ENCODE measurements at places on chromosomes 3 and 15.

- no peak for DNase-seq
Measured at GRCh38 chr3:174430986-174431385, 428.1 kb upstream of the NAALADL2 start.

DNA sequence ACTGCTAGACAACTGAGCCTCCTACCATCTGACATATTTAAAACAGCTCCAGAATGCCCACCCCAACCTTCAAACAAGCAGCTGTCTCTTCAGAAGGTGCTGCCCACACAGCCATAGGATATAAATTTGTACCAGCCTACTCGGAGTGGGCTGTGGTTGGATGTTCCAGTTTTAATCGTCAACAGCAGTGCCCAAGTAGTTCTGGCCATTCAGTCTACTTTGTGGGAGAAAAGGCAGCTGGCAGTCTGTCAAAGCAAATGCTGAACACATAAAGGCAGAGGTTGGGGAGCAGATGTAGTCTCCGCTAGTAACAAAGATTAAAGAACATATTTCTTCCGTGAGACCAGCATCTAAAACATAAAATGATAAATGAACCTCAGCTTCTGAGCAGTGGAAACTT is 15.9 kb upstream of the ERC2 start:
- DNase-seq: no peak

- no peak for DNase-seq
Measured at GRCh38 chr15:94203306-94203705, 28.1 kb upstream of the MCTP2 start.

DNA sequence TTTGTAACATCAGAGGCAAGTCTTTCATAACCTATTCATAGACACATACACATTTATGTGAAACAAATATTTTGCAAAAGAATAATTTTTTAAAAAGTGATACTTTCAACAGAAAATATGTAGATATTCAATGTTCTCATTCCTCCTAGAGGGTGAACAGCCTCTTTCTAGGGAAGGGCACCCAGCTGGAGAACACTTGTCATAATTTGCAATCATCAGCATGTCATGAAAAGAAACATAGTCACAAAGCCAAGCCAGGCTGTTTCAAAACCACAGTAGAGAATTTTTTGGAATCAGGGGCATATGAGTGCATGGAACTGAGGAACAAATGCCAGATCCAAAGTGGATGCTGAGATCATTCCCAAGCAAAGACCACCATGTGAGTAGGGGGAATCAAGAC is 406.9 kb upstream of the ADAMTS9 start:
- no peak for DNase-seq

DNA sequence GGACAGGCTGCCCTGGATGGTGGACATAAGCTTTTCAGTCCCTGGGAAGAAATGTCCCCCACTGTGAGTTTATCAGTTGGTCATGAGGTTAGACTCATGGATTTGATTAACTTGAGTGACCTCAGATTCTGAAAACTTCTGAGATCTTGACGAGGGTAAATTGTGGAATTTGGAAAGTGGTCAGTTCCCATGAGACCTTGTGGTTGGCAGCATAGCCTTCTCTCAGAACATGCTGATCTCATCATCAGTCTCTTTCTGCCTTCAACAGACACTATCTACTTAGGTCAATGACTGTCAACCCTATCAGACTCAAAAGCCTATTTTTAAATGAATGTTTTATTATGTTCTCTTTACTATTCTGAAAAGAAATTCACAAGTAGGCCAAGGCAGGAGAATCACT is 45.6 kb upstream of the NDUFB4 start:
- DNase-seq: no peak

DNA sequence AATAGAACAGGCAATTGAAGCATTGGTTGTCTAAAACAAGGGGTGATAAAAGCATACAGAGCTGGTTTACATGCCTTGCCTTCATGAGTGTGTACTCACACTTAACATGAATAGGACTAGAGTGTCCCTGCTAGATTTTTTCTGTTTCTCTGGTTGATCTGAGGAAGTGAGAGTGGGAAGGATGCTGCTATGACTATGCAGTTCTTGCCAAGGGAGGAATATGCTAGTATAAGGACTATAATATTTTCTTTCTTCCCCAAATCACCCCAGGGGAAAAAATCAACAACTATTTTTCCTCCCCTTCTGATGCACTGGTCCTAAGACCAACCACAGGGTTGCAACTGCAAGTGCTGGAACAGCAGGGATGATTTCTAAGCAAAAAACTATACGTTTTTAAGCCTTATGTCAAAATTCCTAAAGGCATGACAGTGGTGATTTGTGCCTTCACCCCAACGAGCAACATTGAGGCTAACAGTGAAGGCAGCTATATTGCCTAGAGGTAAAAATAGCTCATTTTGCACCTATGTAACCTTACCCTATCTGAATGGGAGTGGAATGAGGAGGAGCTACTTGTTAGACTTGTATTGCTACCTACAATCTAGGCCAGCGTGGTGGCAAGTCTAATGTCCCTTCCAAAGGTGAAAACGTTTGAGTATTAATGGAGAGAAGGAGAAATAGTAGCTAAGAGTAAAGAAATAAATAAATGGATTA is 33.5 kb upstream of the USP8 start:
- no peak for DNase-seq

DNA sequence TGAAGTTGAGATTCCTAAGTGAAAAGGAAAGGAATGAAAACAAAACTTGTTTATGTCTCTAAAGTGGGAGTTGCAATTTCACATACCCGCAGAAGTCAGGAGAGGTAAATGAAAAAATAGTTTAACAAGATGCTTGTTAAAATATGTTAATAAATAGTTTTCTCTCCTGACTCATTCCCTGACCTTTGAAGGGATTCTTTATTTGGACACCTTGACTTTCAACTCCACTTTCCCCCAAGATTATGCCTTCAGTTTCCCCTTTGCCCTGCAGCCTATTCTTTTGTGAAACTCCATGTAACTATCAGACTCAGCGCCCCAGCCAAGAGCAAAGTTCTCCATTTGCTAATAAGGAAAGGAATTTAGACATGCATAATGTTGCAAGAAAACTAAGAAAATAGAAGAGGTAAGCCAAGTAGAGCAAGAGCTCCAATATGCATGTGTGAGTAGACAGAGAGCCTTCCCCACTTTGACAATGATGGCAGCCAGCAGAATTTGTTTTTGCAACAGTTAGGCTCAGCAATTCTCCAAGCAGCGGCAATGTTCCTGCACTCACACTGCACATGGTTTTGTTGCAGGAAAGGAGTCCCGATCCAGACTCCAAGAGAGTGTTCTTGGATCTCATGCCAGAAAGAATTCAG is 61.2 kb downstream of the CD200 start:
- no peak for DNase-seq

DNA sequence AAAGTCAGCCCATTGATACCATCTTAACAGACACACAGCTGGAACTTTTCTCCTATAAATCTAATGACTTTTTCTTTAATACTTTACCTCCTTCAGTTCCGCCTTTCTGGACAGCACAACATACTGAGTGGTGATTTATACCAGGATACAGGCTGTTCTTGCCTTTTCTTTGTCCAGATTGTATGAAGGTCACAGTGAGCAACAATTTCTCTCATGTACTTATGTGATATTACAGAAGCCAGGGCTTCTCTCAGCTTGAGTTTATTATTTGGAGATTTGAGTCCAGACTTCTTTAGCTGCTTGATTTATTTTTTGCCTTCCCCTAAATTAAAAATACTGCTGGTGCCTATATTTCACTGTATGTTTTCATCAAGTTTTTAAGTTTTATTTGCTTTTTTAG is 976.0 kb downstream of the ROBO2 start:
- DNase-seq: no peak

- DNase-seq: no peak
Measured at GRCh38 chr3:97958796-97959195, 13.4 kb downstream of the RIOX2 start.

DNA sequence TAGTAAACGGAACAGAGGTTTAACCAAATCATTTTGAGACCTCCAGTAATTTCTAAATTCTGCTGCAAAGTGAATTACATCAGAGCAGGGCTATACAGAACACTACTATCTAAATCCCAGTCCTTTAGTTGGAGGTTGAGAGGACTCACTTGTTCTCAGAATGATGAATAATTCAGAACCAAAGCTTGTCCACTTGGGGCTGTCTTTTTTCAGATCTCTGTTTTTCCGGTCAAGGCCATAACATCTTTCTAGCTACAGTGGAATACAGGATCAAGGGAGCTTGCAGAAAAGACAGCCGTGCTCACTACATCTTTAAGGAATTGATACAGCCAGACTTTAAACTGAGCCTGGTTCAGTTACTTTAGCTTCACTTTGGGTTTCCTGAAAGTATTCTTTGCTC is 194.5 kb downstream of the EFHB start:
- no peak for DNase-seq

- no peak for DNase-seq
Measured at GRCh38 chr15:78604420-78604819, 16.4 kb downstream of the CHRNA3 start.

DNA sequence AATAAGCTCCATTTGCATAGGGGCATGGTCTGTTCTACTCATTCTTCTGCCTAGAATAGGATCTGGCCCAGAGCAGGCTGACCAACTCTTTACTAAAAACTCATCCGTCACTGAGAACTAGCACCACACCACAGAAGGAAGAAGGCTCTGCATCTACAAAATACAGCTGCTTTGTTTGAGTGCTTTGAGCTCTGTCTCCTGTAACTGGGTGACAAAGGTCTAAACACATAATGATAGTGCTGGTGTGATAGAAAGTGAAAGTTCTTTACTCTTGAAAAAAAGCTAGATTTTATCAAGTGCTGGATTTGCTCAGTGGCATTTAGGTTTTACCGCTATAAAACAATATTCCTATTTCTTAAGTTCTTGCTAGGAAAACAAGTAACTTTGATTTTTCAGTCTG is 140.7 kb downstream of the FHIT start:
- DNase-seq: no peak

GRCh38 chr15:90300988-90301706 is 35.7 kb downstream of the NGRN start:
- DNase-seq: peak; percentile 60

GRCh38 chr15:51982770-51983103 is 11.2 kb upstream of the LEO1 start:
- no peak for DNase-seq

- DNase-seq: no peak
Measured at GRCh38 chr3:16058521-16058920, 116.0 kb upstream of the GALNT15 start.

DNA sequence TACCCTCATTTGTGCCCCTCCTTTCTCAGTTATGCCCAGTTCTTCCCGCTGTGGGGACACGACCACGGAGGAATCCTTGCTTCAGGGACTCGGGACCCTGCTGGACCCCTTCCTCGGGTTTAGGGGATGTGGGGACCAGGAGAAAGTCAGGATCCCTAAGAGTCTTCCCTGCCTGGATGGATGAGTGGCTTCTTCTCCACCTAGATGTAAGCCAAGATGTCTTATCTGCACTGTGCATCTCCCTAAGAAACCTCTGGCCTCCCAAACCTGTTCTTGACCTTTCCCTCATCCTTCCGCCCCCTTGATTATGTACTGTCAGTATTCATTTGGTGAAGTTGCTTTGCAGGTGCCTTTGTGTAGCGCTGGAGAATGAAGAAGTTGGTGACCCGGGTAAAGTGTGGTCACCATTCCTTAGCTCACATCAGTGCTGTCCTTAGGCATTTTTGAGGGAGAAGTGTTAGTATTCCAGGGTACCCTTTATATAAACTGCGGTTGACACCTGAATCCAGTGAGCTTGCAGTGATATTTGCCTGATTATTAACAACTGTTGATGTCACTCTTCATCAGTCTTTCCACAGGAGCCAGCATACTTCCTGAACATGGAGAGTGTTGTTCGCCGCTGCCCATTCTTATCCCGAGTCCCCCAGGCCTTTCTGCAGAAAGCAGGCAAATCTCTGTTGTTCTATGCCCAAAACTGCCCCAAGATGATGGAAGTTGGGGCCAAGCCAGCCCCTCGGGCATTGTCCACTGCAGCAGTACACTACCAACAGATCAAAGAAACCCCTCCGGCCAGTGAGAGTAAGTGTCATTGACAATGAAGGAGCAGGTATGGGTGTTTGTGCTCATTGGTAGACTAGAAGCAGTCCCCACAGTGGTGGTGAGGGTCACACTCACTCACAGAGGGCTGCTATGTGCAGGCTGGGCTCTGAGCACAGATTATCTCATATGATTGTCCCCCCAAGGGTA is 966 bp downstream of the ALAS1 start:
- no peak for DNase-seq

DNA sequence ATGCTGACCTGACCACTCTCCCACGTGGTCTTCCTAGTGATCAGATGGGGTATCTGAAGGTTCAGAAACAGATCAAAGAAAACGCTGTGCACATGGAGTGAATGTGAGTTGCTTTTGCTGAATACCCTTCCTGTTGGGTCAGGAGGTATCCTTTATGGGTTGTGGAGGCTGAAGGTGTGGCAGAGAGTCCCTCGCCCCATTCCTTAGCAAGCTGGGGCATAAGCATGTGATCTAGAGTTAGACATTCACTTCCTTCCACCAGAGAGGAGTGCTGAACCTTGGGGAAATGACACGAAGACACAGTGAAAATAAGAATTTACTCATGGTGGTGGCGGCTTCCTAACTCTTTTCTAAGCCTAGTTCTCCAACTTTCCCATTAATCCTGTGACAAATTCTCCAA is 27.8 kb upstream of the SPTBN5 start:
- DNase-seq: no peak

DNA sequence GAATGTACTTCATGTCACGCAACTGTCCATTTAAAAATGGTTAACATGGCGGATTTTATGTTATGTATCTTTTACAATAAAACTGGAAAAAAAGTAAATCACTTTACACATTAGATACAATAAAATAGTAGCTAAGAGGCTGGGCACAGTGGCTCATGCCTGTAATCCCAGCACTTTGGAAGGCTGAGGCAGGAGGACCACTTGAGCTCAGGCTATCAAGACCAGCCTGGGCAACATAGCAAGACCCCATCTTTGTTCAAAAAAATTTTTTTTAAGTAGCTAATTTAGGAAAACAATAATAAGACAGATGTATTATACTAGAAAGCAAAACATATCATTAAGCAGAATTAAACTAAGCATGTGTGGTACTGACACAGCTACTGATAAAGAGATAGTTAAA is 11.5 kb downstream of the RNF168 start:
- no peak for DNase-seq

- DNase-seq: no peak
Measured at GRCh38 chr3:149609595-149609994, 48.2 kb downstream of the WWTR1 start.

GRCh38 chr3:126338790-126339288 is 18.4 kb downstream of the KLF15 start:
- DNase-seq: no peak

- no peak for DNase-seq
Measured at GRCh38 chr3:94414418-94414817, 351.6 kb downstream of the NSUN3 start.

DNA sequence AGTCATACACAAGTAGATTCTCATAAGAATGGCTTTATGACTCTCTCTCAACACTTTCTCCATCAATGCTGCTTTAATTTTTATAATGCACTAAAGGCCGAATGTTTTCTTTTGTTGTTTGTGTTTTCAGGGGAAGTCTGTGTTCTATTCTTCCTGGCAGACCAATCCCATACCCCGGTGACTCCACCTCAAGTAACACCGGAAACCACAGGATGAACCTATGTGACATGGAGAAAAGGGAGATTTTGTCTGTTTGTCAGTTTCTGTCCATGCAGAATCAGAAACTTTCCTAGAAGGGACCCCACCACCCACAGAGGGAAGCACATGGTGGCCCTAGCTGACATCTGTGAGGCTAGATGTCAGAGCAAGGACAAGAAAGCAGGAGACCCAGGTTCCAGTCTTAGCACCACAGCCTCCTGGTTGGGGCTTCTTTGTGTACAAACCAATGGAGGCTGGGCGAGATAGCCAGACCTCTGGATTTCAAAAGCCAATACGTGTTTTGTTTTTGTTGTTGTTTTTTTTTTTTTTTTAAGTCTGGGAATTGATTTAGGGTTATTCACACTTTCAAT is 109.0 kb downstream of the OSBPL10 start:
- no peak for DNase-seq

GRCh38 chr15:96217983-96218382 is 112.5 kb upstream of the NR2F2 start:
- DNase-seq: no peak

Measured in CD4-positive, alpha-beta T cell treated with Interleukin-2 at 100 ng/mL for 4 hours (primary cell).